ENCODE measurements at places on chromosomes 4 and X.
A peak's percentile ranks its signal among the peaks of the same experiment; 100 is the strongest.

- DNase-seq, result no peak
Measured at GRCh38 chrX:68631336-68631735, 16.1 kb upstream of the STARD8 start.

DNA sequence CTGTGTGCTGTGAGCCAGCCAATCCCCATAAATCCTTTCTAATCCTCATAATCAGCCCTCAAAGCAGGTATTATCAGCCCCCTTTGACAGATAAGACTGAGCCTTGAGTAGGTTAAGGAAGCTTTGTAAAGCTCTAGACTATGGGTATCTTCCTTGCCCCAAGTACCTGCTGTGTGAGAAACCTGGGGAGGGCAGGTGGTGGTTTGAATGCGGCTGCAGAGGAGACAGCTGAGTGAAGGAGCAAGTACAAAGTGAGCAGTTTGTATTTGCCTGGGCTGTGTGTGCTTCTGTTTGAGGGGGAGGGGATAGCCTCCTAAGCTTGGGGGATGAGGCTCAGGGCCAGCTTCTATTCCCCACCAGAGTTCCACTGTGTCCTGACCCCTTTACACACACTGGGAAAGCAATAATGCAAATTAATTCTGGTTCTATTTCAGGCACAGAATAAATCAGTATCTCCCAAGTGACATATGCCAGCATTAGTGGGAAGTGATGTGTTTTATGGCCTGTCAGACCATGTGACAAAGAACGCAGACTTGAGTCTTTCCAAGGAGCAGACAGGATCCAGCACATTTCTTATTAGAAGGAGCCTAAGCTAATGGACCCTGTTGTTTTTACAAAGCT lies 63.5 kb downstream of the EVC start:
- no peak for DNase-seq

DNA sequence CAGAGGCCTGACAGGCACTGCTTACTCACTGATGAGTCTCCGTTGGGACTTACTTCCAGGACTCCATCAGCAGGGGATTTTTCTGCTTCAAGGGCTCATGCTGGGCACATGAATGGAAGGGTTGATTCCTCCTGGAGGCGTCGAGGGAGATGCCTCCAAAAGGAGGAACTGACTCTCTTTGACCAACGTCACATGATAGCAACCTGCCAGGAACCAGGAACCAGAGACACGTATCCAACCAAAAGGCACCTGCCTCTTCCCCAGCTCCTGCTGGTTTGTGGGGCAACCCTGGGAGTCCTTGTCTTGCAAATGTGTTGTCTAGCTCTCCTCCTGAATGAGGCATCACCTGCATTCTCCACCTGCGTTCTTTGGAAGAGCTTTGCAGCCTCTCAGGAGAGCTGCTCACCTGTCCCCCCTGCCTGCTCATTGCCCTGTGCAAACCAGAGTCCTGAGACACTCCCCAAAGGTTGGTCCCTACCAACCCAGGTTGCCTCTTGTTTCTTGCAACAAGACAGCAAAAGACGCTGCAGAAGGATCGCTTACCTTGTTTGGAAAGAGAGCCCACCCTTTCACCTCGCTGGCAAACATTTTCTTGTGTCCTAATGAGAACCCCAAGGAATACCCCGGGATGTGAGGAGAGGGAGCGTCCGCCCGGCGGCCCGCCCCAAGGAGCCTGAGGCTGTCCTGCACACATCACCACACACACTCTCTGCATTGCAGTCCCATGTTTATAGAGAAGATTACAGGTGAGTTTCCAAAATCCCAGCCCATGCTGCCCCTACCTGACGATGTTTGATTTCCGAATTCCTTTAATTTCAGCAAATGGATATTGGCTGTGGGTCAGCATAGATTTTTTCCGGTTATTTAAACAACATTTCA lies 30.5 kb upstream of the SHOX start:
- DNase-seq, result no peak

GRCh38 chr4:150108691-150109090 lies 30.4 kb downstream of the DCLK2 start:
- no peak for DNase-seq

DNA sequence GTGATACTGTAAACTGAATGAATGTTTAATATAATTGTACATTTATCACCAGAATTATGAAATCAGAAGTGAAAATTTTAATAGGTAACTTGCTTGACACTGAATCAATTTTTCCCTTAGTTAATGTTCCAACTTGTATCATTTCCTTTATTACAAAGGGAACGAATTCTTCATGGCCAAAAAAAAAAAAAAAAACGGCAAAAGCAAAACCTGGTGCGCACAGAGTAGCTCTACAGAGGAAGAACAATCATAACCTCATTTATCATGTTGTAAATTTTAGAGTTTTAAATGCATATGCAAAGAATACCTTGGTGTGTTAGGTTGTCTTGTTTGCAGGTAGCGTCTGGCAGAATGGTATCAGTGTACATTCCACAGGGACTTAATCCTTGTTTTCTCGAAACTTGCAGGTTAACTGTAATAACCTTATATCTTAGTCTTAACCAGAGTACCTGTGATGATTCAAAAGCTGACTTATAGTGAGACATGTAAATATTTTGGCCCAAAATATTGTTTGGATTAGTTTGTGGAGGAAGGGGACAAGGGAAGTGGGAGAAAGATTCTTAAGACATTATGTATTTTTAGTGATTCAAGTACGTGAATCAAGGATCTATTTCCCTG lies 70.0 kb downstream of the NPNT start:
- no peak for DNase-seq

DNA sequence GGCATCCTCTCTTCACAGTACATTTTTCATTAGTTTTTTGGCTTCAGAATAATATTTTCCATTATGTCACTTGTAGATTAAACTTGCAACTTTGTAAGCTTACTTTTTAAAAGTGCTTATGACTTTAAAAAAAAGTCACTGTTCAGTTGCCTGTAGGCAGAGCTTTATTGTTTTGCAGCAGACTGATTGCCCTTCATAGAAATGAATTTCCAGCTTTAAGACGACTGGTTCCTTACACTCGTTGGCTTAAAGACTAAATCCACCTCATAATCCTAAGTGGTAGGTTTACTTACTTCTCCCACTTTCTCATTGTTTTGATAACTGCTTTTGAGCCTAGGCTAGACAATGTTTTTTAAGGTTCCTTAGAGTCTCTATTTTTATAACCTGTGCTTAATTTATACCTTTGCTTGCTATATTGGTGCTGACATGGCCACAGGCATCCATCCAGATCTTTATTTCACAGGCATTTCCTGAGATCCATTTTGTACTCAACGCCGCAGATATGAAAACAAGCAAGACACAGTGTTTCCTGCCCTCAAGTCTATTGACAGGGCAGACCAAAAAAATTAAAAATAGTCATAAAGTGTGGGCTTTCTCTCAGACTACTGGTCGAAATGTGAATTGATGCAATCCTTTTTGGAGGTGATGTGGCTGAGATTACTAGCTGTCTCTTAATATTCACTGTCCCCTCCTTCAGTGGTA lies 12.6 kb upstream of the IL13RA2 start:
- no peak for DNase-seq

DNA sequence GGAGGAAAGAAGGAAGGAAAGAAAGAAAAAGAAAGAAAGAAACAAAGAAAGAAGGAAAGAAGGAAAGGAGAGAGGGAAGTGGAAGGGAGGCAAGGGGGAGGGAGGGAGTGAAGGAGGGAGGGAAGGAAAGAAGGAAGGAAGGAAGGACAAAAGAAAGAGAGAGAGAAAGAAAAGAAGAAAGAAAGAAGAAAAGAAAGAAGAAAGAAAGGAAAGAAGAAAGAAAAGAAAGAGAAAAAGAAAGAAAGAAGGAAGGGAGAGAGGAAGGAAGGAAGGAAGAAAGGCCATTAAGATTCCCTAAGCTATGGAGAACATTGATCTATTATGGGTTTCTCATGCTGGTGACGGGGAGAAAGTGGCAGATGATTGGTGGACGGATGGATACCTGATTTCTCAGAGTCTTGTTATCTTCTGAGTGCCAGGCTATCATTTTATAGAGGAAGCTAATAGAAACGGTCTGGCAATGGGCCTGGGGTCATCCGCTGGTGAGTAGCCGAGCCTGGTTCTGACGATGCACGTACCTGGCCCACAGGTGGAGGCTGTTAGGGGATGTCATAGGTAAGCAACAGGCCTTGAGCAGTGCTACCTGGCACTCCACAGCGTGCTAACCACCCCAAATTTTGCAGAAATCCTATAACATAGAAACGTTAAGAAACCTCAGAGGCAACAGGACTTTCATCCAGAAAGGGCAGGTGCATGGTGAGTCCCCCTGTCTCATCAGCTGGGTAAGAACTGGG lies 142.9 kb downstream of the SHOX start:
- no peak for DNase-seq

GRCh38 chr4:81745050-81745449 lies 273.3 kb upstream of the RASGEF1B start:
- DNase-seq, result no peak

GRCh38 chrX:40047485-40047884 lies 50.3 kb downstream of the BCOR start:
- no peak for DNase-seq

DNA sequence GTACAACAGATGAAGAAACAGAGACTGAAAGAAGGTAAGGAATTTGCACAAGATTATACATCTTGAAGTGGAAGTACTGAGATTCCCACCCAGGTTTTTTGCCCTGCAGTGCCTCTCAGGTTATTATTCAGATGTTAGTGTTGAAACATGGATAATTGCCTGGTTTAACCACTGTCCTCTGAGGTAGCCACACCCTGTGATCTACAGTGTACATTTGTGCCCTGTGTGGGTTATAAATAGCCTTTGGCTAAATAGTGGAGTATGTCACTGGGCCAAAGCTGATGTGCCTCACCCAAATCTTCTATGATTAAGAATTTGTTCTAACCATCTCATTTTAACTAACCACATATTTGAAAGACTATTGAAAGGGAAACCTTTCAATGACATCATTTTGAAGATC lies 5.4 kb upstream of the ASB5 start:
- DNase-seq, result no peak

GRCh38 chr4:9811806-9812205 lies 30.4 kb downstream of the DRD5 start:
- DNase-seq, result no peak

DNA sequence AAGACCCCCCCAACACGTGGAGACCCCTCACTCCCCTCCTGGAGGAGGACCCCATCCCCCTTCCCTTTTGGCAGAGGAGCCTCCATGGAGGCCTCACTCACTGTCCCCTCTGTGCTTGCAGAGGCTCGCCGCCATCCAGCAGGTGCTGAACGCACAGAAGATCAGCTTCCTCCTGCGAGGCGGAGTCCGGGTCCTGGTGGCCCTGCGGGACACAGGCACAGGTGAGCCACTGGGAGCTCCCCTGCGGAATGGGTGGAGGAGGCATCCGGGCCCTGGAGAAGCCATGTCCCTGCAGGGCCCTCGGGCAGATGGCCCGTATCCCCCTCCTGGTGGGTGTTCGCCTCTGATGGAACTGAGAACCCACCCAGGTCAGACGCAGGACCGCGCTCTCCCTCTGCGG lies 206.5 kb downstream of the AFAP1 start:
- no peak for DNase-seq

- no peak for DNase-seq
Measured at GRCh38 chrX:78650906-78651437, 8.2 kb downstream of the RTL3 start.

DNA sequence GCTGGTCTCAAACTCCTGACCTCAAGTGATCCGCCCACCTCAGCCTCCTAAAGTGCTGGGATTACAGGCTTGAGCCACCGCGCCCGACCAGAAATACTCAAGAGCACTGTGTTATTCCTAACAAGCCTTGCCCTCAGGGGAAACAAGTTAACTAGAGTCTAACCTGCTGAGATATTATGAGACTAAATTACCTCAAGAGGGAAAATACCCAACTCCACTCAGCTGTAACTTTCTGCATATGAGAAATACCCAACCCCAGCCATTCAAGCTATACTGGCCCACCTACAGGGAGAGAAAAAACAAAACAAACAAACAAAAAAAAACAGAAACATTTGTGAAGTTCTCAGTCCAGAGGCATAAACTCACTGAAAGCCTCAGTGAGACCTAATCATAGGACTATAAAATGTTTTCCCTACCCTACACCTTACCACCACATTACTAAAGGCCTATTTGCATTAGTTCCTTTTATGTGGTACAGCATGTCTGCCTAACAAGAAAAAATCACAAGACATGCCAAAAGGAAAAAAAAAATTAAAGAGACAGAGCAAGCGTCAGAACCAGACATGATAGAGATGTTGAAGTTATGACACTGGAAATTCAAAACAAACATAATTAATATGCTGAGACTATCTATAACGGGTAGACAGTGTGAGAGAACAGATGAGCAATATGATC lies 876.0 kb downstream of the FSTL5 start:
- no peak for DNase-seq

DNA sequence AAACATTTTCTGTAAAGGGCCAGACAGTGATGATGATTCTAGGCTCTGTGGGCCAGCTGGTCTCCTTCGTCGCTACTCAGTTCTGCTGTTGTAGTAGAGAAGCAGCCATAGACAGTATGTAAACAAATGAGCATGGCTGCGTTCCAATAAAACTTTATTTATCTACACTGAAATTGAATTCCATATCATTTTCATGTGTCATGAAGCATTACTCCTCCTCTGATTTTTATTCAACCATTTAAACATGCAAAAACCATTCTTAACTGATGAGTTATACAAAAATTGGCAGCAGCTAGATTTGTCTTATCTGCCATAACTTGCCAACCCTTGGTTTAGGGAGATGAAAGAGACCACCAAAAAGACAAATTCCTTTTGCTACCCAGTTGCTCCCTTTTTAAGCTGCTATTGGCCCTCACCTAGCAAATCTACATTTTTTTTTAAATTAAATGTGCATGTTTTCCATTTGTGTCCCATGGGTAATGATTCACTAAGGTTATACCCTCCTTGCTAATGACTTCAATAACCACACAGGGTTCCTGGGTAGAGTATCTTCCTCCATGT lies 309.9 kb downstream of the DHX15 start:
- DNase-seq, result peak; percentile 8

DNA sequence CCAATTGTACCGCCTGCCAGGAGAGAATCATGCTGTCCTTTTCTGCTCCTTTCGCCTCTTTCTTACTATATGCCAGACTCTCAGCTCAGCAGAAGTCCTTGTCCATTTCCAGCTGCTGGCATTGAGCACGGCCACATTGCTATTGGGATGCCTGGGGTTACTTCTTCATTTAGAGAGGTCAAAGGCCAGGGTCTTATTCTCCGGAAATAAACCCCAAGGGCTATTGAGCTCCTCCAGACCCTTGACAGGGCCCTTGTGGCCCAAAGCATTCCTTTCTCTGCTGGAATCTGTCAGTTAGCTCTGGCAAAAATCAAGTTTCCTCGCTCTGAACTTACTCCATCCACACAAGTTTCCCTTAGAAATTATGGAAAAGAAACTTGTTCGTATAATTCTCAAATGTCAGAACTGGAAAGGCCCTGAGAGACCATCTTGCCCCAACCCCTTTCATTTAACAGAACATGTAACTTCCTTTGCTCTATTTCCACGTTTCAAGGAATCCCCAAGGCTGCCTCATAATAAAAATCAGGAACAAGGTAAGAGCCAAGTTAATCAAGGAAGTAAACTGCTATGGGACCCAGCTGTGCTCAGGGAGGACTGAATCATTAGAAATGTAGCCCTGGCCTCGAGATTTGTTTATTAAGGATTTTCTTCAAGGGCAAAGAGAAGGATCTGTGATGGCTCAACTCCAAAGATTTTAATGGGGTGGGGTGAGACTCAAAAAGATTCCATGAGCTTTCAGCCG lies 11.8 kb downstream of the AKAP4 start:
- DNase-seq, result no peak

GRCh38 chr4:73080789-73081188 lies 11.3 kb upstream of the COX18 start:
- DNase-seq, result no peak

GRCh38 chrX:121456315-121456714 lies 408.9 kb downstream of the GLUD2 start:
- DNase-seq, result no peak

GRCh38 chr4:56129431-56129861 lies 180.7 kb downstream of the CEP135 start:
- DNase-seq, result no peak
